ENCODE measurements at places on chromosomes 5 and 9. TPM values are rescaled to one million over a fixed set of nuclear protein-coding genes. Genes with fewer than 3 reads are reported as not detected.

DNA sequence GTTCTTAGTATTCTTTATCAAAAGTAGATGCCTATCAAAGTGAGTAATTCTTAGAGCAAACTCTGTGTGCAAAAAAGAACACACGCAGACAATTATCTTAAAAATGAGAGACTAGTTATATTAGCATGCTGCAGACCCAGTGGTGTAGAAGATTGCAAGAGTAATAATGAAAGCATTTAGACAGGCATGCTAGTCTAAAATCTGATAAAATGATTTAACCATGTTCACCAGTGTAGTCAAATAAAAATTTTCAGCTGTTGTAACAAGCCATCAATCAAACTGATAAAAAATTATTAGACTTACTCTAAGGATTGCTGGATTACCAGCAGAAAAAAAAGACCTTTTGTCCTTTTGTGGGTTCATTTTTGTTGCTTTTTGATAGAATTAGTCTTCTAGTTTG is 241.9 kb upstream of the TLE4 start:
- DNase-seq, result no peak

DNA sequence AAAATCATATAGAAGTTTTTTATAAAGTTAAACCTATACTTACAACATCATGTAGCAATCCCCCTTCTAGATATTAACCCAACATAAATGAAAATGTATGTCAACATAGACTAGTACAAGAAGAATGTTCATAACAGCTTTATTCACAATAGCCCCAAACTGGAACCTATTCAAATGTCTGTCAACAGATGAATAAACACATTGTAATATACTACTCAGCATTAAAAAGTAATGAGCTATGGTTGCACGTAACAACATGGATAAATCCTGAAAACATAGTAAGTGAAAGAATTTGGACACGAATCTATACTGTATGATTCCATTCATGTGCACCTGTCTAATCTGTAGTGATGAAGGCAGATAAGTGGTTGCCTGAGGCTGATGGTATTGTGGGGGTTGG is 73.9 kb downstream of the CSNK1G3 start:
- no peak for DNase-seq

DNA sequence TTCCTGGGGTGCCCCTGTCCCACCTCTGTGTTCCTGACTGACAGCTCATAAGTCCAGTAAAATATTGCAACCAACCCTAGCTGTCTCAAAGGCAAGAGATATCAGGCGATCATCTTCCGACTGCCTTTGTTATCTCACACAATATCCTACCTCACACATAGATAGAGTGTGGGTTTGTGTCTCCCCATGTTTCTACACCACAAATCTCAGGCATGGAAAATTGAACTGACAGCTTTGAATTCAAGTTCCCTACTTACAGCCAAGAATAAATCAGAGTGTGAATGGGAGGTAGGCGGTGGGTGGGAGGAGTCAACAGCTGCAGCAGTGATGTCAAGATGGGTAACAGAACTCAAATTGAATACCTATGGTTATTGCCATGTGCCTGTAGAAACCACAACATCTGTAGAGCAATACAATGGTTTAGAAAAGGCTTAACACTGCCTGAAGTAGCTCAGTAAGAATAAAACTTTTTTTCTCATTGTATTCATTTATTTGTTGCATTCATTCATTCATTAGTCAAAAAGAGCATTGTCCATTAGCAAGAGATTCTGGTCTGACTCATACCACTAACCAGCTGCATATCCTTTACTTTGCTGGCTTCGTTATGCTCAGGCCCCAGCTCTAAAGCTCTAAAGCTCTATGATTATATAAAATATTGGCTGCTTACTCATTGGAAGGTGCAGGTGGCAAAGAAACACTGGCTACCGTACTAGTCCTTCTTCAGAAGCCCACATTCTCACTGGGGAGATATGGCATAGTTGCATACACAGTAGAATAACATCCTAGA is 108.2 kb upstream of the DMAC1 start:
- DNase-seq, result no peak

DNA sequence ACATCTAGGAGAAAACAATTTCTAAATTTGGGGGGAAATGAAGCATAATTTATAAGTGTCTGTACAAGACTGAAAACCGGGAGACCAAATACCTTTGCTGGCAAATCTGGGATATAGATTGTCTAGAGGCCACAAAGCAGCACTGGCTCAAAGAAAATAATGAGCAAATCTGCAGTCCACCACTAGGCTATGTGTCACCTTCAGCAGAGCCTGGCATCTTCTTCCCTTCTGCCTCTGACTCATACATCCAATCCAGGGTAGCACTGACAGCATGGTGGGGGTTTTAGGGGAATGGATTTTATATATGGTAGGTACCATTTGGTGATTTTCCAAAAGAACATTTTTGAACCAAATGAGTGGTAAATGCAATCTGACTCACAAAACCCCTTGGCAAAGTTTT is 12.8 kb downstream of the FAM81B start:
- DNase-seq, result no peak

- DNase-seq, result no peak
These were observed 714 bp upstream of the IER5L start for GRCh38 chr9:129178568-129179382.

GRCh38 chr5:44387921-44388320 is 1.3 kb downstream of the FGF10 start:
- no peak for DNase-seq

DNA sequence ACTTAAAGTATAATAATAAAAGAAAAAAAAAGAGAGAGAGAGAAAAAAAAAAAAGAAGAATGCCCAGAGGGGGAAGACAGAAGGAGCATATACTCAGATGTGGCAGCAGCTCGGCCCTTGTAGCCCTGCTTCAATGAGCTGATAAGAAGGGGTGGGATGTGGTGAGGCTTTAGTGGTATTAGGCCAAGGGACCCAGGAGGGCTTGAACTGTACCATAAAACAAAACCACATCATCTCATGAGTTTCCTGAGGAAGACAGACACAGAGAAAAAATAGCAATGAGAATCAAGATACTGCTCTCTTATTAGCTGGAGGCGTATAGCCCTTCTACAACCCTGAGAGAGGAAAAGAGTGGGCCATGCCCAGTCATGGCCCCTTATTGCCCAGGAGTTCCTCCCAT is 72.8 kb downstream of the SLC1A1 start:
- no peak for DNase-seq

DNA sequence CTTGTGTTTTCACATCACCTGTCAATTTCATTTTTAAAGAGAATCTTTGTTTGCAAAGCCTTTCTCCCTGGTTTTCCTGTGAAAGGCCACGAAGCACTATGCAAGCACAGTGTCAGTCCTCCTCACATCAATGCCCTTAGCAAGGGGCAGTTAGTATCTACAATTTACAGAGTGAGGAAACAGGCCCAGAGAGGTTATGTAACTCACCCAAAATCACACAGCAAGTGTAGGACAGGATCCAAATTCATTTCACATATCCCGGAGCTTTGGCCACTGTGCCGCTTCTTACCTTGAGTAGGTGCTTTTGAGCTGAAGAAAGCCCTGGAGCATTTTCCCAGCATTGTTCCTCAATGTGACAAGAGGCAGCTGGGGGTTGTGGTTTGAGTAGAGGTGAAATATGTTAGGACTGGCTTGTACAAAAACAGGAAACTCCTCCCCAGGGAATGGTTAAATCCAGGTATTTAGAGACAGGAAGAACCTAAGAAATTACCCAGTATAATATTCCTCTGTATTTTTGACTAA is 283.8 kb downstream of the NTRK2 start:
- DNase-seq, result no peak

DNA sequence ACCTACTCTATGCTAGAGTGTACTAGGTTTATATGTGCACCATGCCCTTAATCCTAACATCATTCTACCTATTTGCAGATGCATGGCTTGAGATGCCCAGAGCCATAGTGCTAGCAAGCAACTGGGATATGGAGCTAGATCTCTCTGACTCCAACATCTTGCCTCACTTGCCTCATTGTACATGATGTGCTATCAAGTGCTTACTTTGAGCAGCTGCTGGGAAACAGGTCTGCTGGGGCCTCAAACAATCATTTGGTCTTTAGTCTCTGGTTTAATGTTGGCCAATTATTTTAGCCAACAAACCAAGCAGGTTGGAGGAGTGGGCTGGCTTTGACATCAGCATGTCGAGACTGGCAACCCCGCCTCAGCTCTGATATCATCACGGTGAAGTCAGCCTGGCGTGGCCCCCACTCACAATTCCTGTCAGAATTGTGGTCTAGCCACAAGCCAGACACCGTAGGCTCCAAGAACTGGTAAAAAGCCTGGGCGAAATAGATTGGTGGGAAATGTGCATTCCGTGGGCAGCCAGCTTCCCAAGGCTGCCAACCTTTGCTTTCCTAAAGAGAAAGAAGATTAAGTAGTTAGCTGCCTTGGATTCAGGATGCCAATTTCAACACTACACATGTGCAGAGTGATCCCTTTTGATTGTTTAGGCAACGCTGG is 21.1 kb upstream of the GAS1 start:
- DNase-seq, result no peak

GRCh38 chr5:132259069-132259851 is 1.8 kb downstream of the PDLIM4 start:
- DNase-seq, result peak; percentile 96

The TMC1 gene
- total RNA-seq, result 1.5 TPM

The CATSPER3 gene
- total RNA-seq, result not detected

The HMHB1 gene
- not detected for total RNA-seq

The AQP7 gene
- total RNA-seq, result not detected

The BARHL1 gene
- total RNA-seq, result not detected

All from sigmoid colon (tissue), 7 donors.